ENCODE measurements at places on chromosomes 1 and 21.

DNA sequence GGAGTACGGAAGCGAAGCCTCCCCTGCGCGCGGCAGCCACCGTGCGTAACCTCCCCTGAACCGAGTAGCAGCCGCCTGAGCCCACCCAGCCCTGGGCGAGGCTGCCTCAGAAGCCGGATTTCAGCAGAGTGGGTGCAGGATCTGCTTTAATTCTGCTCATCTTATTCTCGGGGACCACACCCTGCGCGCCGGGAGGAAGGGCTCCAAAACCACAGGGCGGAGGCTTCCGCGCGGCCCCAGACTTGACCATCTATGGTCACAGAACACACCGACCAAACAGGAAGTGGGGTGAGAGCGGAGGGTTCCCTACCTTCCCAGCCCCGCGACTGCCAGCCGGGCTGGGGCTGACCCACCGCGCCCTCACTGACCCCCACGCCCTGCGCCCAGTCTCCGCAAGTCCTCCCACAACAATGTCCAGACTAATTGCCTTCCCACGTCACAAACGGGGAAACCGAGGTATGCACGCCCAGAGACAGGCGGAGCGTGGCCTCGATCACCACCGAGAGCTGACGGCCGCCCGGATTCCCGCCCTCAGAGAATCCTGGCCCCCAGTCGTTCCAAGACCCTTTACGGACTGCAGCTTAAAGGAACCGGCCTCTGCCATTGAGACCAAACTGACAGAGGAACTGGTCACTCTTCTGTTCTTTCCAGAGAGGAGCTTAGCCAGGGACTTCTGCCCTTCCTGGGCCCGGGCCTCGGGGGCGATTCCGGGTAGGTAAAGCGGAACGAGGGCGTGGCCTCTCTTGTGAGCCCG lies 595 bp upstream of the CAP1 start:
- peak; percentile 53 for DNase-seq

- no peak for DNase-seq
Observed at GRCh38 chr1:12386130-12386529, 156.3 kb downstream of the VPS13D start.

GRCh38 chr1:153368495-153368894 lies 6.9 kb downstream of the S100A12 start:
- DNase-seq = no peak

- DNase-seq = no peak
Observed at GRCh38 chr1:151221616-151222015, 23.3 kb downstream of the PIP5K1A start.

- DNase-seq = no peak
Observed at GRCh38 chr1:110136911-110137310, 13.4 kb upstream of the SLC6A17 start.

DNA sequence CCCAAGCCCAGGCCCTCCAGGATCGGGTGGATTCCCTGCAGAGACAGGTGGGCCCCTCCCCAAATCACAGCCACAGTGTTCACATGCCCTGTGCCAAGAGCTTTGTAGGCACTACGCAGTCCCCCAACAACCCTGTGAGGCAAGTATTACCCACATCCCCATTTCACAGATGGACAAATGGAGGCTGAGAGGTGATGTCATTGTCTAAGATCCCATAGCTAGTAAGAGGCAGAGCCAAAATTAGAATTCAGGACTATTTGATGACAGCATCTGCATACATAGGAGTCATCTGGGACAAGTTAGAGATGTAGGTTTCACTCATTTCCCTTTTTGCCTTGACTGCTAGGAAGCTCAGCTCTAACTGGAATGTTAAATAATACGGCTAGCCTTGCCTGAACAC lies 12.0 kb downstream of the MFAP2 start:
- DNase-seq = no peak

DNA sequence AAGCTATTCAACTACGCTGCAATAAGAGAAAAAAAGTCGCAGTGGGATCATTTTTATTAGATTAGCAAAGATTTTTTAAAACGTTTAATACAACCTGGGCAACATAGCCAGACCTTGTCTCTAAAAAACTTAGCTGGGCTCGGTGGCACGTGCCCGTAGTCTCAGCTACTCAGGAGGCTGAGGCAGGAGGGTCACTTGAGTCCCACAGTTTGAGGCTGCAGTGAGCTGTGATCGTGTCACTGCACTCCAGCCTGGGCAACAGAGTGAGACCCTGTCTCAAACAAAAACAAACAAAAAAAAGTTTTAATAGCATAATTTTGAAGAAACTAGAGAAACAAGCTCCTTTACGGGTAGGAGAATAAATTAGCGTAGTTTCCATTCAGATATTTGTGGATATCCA lies 1.0 kb upstream of the PRDM15 start:
- DNase-seq = no peak

GRCh38 chr21:16563795-16564194 lies 834.0 kb downstream of the USP25 start:
- no peak for DNase-seq

DNA sequence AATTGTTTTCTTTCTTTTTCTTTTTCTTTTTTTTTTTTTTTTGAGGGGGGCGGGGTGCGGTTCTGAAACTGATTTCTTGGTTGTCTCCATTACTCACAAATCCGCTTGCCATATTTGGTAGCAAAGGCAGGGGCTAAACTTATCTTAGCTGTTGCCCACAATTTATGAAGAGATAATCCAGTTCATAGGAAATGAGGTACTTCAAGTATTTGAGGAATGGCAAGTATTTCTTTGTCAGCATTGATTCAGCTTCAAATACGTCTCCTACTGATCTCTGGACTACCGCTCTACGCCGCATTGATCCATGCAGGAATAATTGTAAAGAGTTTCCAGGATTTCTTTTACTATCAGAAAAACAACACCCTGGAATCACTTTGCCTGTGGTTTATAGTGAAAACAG lies 289.2 kb upstream of the DPYD start:
- no peak for DNase-seq

GRCh38 chr1:36151845-36152203 lies 2.5 kb upstream of the TRAPPC3 start:
- no peak for DNase-seq

- DNase-seq = no peak
Observed at GRCh38 chr1:176742322-176742721, 279.3 kb downstream of the PAPPA2 start.

DNA sequence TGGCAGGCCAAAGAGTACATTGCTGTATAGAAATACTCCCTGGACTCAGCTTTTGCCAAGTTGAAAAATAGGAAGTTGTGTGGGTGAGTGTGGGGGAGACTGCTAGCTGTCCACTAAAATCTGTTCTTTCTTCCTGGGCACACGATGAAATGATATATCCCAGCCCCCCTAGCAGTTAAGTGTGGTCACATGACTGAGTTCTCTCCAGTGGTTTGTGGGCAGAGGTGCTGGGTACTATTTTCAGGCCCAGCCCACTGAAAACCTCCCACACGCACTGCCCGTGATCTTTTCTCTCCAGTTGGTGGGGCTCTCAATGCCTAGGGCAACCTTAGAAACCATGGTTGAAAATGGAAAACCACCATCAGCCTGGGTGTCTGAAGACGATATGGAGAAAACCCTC lies 119.7 kb upstream of the LMO4 start:
- DNase-seq = no peak

GRCh38 chr21:44533121-44533890 lies 6.7 kb downstream of the KRTAP10-1 start:
- DNase-seq = no peak

- no peak for DNase-seq
Observed at GRCh38 chr1:234926559-234927311, 201.9 kb downstream of the TOMM20 start.

DNA sequence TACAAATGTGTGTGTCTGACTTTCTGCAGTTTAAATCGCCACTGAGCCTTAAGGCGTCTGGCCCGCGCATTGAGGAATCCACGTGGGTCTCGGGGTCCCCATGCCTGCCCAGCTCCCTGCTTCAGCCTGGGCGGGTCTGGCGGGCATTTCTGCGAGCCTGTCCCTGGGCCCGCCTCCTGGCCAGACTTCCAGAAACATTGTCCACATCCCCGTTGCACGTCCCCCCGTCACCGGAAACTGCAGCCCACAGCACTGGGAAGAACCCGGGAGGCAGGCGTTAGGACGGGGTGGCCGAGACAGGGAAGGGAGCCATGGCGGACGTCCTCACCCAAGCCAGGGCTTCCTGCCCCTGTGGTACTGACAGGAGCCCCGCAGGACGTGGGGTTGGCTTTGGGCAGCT lies 113.1 kb upstream of the COL6A1 start:
- no peak for DNase-seq

- DNase-seq = no peak
Observed at GRCh38 chr1:159851407-159851806, 11.1 kb downstream of the VSIG8 start.

GRCh38 chr1:202216691-202217090 lies 23.1 kb downstream of the LGR6 start:
- DNase-seq = no peak

GRCh38 chr1:85146972-85147359 lies 53.9 kb downstream of the SYDE2 start:
- no peak for DNase-seq

DNA sequence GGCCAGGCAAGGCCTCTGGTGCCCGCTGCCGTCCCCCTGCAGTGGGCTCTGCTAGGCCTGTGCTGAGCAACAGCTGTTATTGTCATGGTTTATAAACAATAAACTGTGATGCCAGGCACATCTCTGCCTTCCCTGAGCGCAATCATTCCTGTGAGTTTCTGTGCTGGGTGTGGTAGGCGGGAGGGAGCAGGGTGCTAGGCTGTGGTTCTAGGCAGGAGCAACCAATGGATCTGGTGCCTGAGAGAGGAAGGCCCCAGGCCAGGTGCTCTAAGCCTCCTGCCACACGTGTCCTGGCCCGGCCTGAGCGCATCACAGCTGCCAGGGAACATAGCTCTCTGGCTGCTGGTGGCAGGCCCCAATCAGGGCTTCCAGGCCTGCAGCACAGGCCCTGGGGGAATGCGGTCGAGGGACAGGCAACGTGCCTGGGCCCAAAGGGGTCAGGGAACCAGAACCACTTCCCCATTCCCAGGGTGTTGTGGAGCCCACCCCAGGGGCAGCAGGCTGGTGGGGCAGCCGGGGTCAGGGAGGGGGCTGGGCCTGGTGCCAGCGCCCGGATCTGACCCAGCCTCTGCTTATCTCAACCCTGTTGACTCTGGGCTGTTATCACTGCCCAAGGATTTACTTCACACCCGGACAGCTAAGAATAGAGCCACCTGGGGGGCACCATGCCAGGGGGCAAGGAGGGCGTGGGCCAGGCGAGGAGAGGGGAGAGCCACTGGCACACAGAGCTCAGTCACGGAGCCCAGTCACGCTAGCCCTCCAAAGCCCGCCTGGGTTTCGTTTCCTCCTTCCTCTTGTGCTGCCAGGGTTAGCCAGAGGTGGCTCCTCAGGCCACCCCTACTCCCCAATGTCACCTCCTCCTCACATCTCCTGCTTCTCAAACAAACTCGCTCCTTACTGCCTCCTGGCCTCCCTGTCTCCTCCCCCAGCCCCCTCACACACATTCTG lies 11.5 kb downstream of the TRIM46 start:
- DNase-seq = no peak

- DNase-seq = no peak
Observed at GRCh38 chr1:174890024-174890423, 109.7 kb upstream of the CACYBP start.

DNA sequence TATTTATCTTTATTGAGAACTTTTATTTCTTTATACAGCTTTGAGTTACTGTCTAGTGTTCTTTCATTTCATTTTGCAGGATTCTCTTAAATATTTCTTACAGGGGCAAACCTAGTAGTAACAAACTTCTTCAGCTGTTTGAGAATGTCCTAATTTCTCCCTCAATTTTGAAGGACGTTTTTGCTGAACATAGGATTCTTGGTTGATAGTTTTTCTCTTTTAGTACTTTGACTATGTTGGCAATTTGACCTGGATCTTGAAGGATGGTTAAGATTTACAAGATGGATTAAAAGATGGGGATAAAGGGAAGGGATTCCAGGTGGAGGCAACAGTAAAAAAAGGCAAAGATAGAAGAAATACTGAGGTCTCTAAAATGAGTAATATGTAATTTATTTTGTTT lies 38.9 kb downstream of the XPR1 start:
- DNase-seq = no peak

- no peak for DNase-seq
Observed at GRCh38 chr1:110310300-110310699, 28.9 kb upstream of the RBM15 start.

GRCh38 chr1:98924977-98925376 lies 79.7 kb downstream of the PLPPR5 start:
- DNase-seq = no peak

DNA sequence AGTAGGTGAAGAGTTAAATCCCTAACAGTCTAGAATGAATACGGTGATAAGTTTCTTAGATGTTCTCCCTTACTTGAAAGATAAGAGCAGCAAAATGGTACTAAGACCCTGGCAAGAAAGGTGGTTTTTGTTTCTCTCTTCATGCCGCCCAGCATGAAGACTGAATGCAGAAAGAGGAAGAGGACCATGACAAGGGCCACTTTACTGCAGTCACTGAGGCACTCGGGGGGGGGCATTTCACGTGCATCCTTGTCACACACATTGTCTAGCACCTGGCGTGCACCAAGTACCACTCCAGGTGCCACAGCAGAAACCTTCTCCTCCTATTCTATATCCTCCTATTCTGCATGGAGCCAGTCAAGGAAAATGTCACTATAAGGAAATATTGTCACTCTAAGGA lies 222.0 kb downstream of the TOMM20 start:
- no peak for DNase-seq

DNA sequence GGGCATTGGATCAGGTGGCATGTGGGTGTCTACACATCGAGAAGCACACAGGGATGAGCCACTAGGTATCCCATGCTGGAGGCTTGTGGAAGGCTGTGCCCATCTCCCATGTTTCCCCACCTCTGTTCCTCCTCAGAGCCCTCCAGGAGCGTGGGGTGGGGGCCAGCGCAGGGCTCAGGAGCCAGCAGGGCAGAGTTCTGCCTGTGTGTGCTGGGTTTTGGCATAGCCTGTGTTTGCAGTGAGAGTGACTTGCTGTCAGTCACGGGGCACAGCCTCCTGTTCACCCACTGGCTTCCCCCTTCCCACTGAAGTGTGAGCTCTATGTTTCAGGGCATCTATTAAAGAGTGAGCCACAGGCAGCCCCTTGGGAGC lies 10.4 kb downstream of the IBA57 start:
- DNase-seq = no peak

- no peak for DNase-seq
Observed at GRCh38 chr1:151728151-151729054, 7.1 kb downstream of the RIIAD1 start.

DNA sequence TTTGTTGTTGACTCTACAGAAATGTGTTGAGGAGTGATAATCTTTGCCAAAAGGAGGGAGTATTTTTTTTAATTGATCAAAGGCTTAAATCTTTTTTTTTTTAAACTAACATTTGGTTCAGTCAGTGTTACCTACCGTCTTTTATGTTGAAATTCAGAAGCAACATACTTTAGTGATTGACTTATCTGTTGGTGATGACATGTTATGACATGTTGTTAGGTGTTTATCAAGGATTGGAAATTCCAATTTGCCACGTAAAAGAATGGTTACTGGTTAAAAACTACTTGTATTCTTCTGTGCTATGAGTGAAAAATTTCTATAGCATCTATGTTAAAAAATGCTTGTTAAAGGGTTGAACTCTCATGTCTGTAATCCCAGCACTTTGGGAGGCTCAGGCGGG lies 61.2 kb downstream of the DNM3 start:
- DNase-seq = no peak

- no peak for DNase-seq
Observed at GRCh38 chr21:30146558-30147282, 19.9 kb downstream of the CLDN17 start.

All from stimulated activated CD4-positive, alpha-beta T cell treated with anti-CD3 and anti-CD28 coated beads, Interleukin-12 subunit alpha, Interleukin-12 subunit beta, amount 100 ng/mL, for 24 hours (primary cell).